CD4-positive, CD25-positive, alpha-beta regulatory T cell (primary cell): ENCODE measurements at places on chromosomes 7 and 10.

GRCh38 chr7:128206017-128206746 is 34.9 kb upstream of the LEP start:
- no peak for DNase-seq

DNA sequence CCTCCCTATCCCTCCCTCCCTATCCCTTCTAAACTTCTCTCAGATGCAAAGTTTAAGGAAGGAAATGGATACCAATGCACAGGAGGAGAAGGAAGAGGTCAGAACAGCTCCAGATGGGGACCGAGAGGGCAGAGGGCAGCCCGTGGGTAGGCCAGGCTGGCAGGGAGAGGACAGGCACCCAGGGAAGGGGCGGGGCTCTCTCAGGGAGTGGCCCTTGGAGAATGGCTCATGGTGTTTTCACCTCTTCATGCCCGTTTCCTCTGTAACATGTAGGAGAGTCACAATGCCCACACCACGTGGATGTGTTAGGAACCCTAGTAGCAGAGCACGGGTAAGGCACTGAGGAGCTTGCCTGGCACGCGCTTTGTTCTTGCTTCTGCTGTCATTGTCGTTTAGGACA is 264.5 kb downstream of the CELF2 start:
- no peak for DNase-seq

- DNase-seq: peak; percentile 26
Observed at GRCh38 chr10:119466655-119467054, 75.9 kb downstream of the RGS10 start.

- no peak for DNase-seq
Observed at GRCh38 chr10:124157271-124157681, 63.9 kb upstream of the CHST15 start.

GRCh38 chr7:12768948-12769347 is 81.5 kb downstream of the ARL4A start:
- DNase-seq: no peak

DNA sequence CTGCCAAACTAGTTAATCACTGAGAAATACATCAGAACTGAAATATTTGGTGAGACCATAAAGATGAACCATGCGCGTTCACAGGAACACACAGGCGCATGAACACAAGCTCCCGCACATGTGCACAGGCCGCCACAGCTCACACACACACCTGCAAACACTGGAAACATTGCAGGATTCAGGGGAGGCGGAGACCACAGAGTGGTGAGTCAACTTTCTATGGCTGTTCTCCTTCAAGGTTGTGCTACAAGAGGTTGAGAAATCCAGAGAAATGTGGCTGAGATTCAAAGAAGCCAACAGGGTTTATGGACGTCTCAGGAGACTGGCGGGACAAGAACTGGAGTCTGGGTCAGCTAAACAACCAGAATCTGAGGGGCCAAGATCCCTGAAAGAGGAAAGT is 17.8 kb downstream of the ESYT2 start:
- DNase-seq: no peak

GRCh38 chr10:3568392-3568791 is 216.6 kb downstream of the KLF6 start:
- no peak for DNase-seq

DNA sequence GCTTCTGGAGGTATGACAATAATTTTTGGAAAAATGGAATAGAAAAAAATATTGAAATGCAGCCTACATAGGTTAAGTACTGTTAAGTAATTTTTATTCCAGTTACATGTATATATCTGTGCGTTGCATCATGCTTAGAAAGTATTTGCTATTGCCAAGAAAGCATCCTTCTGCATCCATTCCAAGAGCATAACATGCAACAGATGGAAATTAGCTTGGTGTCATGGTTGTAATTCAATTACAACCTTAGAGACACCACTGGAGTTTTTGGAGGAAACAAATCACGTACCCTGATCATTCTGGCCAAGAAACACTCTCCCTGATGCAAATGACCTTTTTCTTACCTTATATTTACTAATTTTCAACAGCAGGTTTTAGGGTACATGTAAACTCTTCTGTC is 1.7 kb downstream of the AKR1B1 start:
- no peak for DNase-seq
